ENCODE measurements at places on chromosomes 12 and 14.
A peak's percentile ranks its signal among the peaks of the same experiment; 100 is the strongest.

DNA sequence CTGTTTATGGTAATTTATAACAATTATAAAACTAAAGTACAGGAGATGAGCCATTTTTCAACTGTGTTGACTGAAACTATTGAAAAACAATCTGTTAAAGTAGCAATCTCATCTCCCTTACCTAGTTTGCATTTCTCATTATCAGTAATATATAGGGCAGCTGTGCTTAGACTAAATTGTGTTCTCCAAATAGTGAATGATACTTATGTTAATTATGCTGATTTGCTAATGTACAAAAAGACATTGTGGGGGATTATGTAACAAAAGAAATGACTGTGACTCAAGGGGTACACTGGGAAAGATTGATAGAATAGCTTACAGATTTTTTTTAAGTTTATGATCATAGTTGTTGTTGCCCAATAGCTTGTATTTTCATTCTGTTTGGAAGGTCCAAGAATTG, 207.7 kb downstream of the FUT8 start:
- no peak for DNase-seq

DNA sequence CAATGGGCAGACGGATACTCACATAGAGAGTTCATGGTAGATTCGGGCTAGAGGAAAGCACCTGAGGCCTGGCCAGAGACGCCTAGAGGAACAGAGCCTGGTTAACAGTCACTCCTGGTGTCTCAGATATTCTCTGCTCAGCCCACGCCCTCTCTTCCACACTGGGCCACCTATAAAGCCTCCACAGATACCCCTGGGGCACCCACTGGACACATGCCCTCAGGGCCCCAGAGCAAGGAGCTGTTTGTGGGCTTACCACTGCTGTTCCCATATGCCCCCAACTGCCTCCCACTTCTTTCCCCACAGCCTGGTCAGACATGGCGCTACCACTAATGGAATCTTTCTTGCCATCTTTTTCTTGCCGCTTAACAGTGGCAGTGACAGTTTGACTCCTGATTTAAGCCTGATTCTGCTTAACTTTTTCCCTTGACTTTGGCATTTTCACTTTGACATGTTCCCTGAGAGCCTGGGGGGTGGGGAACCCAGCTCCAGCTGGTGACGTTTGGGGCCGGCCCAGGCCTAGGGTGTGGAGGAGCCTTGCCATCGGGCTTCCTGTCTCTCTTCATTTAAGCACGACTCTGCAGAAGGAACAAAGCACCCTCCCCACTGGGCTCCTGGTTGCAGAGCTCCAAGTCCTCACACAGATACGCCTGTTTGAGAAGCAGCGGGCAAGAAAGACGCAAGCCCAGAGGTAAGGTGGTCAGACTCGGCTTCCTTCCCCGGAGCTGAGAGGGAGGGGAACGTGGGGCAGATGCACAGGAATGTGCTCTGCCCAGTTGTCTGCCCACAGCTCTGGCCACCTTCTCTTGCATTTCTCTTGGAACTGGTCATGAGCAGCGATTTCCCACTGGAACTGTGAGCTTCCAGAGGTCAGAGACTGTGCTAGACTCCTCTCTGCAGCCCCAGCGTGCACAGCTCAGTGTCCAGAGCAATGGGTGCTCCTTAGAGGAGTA, at the start of gene CD4:
Gene CD4, plus strand, starts transcription at position 557 of the 953 bp plus-strand sequence. CDS start 10,611 bp downstream, outside the sequence.
- no peak for DNase-seq

GRCh38 chr14:104560586-104560945, 19.0 kb upstream of the C14orf180 start:
- DNase-seq, result no peak

- no peak for DNase-seq
Measured at GRCh38 chr12:10179776-10180181, 947 bp downstream of the TMEM52B start.

- no peak for DNase-seq
Measured at GRCh38 chr14:79580414-79580813, 630.9 kb downstream of the DIO2 start.

DNA sequence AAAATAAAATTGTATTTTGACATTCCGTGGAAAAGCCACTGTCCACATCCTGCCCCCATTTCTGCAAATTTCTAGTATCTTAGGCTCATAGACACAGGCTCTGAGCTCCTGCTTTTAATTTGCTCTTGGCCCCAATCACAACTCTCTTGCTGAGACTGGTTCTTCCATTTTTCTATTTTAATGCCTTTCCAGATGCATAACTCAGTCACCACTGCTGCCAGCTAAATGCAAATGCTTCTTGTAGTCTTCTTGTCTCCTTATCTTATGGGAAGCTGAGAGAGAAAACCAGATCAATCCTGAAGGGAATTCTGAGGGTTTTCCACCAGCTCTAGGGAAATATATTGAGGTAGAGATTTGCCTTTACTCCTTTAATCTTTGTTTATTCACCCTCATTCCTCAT, 149.0 kb downstream of the DHRS2 start:
- no peak for DNase-seq

GRCh38 chr12:101671833-101672232, 25.6 kb upstream of the CHPT1 start:
- no peak for DNase-seq

- no peak for DNase-seq
Measured at GRCh38 chr12:15059123-15059522, 86.3 kb downstream of the PDE6H start.

GRCh38 chr14:74649167-74649566, 37.1 kb upstream of the LTBP2 start:
- no peak for DNase-seq

- peak; percentile 28 for DNase-seq
Measured at GRCh38 chr14:35229084-35229791, 62.9 kb upstream of the PSMA6 start.

DNA sequence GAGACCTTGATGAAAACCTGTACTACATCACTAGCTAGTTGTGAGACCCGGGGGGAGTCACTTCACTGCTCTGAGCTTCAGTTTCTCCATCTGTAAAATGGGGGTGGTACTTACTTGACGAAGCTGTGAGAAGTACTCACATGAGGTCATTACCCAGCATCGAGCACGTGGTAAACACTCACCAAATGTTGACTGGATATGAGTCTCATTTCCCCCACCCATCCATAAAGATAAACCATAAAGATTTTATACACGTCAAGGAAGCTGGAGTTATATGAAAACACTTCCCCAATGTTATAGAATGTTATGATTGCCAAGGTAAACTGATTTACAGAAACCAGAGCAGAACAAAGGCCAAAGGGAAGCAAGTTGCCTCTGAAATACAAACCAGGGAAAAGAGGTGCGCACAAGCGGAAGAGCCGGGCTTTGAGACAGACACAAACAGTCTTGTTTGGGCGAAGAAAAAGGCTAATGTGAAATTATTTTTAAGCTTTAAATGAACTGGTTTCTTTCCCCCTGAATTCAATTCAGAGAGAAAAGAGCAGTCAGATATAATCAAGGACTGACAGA, 536.8 kb downstream of the MED13L start:
- DNase-seq, result no peak

- DNase-seq, result peak; percentile 75
Measured at GRCh38 chr14:81464253-81465002, 64.3 kb upstream of the STON2 start.

DNA sequence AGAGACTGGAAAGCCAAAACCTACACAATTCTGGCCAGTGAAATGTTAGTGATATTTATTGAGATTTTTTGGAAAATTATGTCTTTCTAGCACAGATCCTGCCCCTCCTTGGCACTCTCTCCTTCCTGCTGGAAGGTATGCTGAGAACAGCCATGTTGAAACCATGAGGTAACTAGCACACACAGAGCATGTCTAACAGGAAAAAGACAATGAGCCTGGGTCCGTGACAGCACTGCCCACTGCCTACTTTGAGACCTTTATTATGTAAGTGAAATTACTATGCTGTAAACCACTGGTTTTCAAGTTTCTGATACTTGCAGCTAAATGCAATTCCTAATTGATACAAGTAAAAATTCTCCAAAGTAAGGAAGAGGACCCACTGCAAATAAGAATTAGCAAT, 81.6 kb upstream of the SINHCAF start:
- DNase-seq, result no peak

- DNase-seq, result peak; percentile 8
Measured at GRCh38 chr12:92608151-92609091, 94.4 kb upstream of the PLEKHG7 start.

DNA sequence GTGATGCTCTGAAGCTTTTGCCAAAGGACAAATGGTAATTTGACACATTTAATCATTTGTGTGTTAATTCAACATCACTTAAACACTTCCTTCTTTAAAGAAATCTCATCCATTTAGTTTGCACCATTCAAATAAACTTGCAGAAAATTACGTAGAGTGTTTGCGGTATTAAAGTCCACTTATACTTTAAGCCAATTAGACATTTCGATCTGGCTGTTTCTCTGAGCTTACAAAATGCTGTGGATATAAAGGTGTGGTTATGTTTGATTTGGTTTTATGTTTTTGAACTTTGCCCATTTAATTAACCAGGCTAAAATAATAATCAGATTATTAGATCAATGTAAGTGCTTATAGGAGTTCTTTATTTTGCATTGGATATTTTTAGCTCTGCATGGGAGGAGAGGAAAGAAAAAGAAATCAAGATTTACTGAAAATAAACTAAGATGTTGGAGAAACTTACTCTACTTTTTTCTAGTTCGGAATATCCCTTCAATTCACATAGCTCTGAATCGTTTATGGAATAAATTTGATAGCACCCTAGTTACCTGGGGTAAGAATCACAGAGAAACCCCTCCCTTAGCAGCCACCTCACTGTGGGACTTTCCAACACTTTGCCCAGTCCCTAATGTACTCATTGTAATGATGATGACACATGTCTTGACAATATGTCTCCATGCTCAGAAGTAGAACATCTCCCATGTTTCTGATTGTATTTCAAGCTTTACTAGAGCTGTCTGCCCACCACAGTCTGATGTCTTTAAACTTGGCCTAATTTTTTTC, 268.0 kb downstream of the BTG1 start:
- no peak for DNase-seq

- DNase-seq, result no peak
Measured at GRCh38 chr12:7128681-7129286, at the start of gene RBP5. TSS of gene RBP5 (minus strand) at chr12:7128889. CDS start at chr12:7128775, 114 bp downstream.

DNA sequence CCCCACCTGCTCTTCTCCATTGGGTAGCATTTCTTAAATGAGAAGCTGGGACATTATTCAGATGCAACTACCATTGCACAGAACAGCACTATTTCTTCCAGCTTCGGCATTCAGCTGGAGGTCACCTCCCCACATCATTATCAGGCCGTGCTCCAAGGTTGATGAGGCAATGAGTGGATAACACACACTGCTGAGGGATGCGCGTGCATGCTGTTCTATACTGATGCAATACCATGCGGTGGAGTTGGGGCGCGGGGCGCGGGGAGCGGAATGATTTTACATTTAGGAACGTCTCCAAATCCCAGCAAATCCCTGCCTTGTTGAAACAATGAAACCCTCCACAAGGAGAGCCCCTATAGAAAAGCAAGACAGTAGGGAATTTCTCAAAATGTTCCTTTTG, 283.4 kb downstream of the GRIN2B start:
- DNase-seq, result no peak

All from NCI-H446 (cell line).